ENCODE measurements at places on chromosomes 2 and 18. TPM values are rescaled to one million over a fixed set of nuclear protein-coding genes. Genes with fewer than 3 reads are reported as not detected.

Gene ADCYAP1
- total RNA-seq, result 2.6 TPM

Gene CD207
- total RNA-seq, result not detected

Gene XRCC5
- 89.9 TPM for total RNA-seq

Gene CAPG
- 43.4 TPM for total RNA-seq

Gene UPP2
- not detected for total RNA-seq

Gene CFAP221
- 1.1 TPM for total RNA-seq

Gene COLEC12
- total RNA-seq, result 15.3 TPM

Gene SF3B1
- total RNA-seq, result 103 TPM

Gene NDC80
- total RNA-seq, result not detected

DNA sequence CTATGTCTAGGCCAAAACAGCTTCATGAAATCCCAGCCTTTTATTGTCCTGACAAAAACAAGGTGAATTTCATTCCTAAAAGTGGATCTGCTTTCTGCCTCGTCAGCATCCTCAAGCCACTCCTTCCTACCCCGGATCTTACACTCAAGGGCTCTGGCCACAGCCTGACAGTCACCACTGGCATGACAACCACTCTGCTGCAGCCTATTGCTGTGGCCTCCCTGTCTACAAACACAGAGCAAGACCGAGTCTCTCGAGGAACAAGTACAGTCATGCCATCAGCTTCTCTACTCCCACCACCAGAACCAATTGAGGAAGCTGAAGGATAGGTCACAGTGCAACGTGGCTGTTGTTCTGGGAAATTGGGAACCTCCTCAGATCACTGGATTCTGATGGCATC is 106.1 kb downstream of the ICA1L start:
- no peaks in the 10 kb centered on the region for H3K27me3 ChIP-seq
- no peak overlapping the region for H3K27ac ChIP-seq

GRCh38 chr2:33616873-33617272 is 17.8 kb upstream of the FAM98A start:
- H3K4me1 ChIP-seq, result peaks cover 5% of the 10 kb centered on the region
- no peaks in the 10 kb centered on the region for H3K27me3 ChIP-seq
- no peak overlapping the region for H3K4me3 ChIP-seq
- DNase-seq, result no peak

GRCh38 chr2:112706170-112706664 is 14.6 kb upstream of the NT5DC4 start:
- no peaks in the 10 kb centered on the region for H3K4me1 ChIP-seq
- no peak overlapping the region for H3K27ac ChIP-seq
- H3K4me3 ChIP-seq, result no peak overlapping the region
- DNase-seq, result peak; percentile 21
- H3K36me3 ChIP-seq, result no peaks in the 10 kb centered on the region

- no peak overlapping the region for H3K27ac ChIP-seq
- no peaks in the 10 kb centered on the region for H3K36me3 ChIP-seq
- H3K4me3 ChIP-seq, result no peak overlapping the region
- H3K27me3 ChIP-seq, result no peaks in the 10 kb centered on the region
- no peaks in the 10 kb centered on the region for H3K4me1 ChIP-seq
Measured at GRCh38 chr18:45745817-45746461, 22.0 kb downstream of the SLC14A1 start.

GRCh38 chr2:74199275-74199701 is 873 bp downstream of the MTHFD2 start:
- H3K4me1 ChIP-seq, result peaks cover 14% of the 10 kb centered on the region
- H3K36me3 ChIP-seq, result no peaks in the 10 kb centered on the region
- peak overlapping the region; percentile 83 for H3K4me3 ChIP-seq
- no peak for DNase-seq
- H3K27me3 ChIP-seq, result no peaks in the 10 kb centered on the region
- peak overlapping the region; percentile 92 for H3K27ac ChIP-seq

DNA sequence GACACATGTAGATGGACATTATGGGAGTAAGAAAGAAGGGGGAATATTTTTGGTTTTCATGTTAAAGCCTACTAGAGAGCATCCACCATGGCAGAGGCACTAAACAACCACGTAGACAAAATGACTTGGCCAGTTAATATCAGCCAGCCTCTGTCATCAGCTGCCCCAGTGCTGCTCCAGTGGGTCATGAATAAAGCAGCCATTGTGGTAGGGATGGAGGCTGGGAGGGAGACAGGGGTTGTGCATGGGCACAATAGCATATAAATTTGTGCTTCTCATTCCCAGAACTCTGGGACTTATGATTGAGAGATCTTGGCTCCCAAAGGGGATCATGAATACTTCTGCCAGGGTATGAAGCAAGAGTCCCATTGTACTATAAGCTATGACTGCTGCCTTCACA is 31.1 kb upstream of the CXCR4 start:
- no peak overlapping the region for H3K27ac ChIP-seq
- no peaks in the 10 kb centered on the region for H3K4me1 ChIP-seq
- no peaks in the 10 kb centered on the region for H3K36me3 ChIP-seq
- no peak overlapping the region for H3K4me3 ChIP-seq
- no peaks in the 10 kb centered on the region for H3K27me3 ChIP-seq

GRCh38 chr18:37391698-37392548 is 173.7 kb downstream of the CELF4 start:
- H3K36me3 ChIP-seq, result no peaks in the 10 kb centered on the region
- H3K4me1 ChIP-seq, result peaks cover 14% of the 10 kb centered on the region
- H3K27ac ChIP-seq, result no peak overlapping the region
- no peaks in the 10 kb centered on the region for H3K27me3 ChIP-seq
- no peak overlapping the region for H3K4me3 ChIP-seq

DNA sequence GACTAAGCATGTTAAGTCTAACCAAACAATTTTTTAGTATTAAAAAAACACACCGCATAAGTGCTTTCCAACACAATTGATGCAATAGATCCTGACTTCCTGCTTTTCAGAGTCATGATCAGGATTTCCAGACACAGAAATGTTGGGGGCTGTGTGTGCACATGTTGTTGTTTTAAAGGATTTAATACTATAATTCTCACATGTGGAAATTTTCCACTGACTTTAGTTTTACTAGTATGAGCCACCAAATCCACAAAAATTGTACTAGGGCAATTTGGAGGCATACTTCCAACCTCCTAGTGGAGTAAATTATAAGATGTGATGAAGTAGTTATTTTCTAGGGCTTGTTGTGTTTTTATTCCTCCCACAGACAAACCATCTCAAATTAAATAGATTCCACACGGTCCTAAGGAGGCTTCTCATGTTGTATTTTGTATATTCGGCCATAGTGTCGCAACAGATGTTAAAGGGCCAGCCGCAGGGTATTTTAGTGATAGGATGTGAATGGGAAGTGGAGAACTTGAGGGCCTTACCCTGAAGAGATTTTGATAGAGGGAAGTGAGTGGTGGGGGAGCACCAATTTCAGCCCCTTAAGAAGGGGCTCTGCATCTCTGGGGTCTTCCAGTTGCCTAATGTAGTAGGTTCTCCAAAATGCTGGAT is 108.9 kb upstream of the KLF7 start:
- no peaks in the 10 kb centered on the region for H3K4me1 ChIP-seq
- no peak overlapping the region for H3K4me3 ChIP-seq
- H3K36me3 ChIP-seq, result no peaks in the 10 kb centered on the region
- no peak overlapping the region for H3K27ac ChIP-seq
- H3K27me3 ChIP-seq, result no peaks in the 10 kb centered on the region

DNA sequence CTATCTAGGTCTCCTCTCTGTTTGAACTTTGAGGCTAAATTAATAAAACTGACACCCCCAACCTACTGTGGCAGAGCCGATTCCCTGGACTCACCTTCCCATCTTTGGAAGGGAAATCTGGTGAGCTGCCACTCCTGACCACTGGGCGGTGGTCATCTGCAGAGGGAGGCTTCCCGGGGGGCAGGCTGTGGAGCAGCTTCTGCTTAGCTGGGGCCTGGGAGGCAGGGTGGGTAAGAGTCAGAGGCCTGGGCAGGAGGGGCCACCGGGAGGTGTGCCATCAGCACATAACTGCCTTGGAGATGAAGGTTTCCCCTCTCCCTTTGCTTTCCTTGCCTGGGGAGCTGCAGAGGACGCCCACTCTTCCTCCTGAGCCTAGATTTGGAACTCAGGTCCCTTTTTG is 2.3 kb upstream of the NPPC start:
- no peaks in the 10 kb centered on the region for H3K36me3 ChIP-seq
- no peak overlapping the region for H3K4me3 ChIP-seq
- DNase-seq, result peak; percentile 32
- peaks cover 8% of the 10 kb centered on the region for H3K27me3 ChIP-seq
- peaks cover 29% of the 10 kb centered on the region for H3K4me1 ChIP-seq

DNA sequence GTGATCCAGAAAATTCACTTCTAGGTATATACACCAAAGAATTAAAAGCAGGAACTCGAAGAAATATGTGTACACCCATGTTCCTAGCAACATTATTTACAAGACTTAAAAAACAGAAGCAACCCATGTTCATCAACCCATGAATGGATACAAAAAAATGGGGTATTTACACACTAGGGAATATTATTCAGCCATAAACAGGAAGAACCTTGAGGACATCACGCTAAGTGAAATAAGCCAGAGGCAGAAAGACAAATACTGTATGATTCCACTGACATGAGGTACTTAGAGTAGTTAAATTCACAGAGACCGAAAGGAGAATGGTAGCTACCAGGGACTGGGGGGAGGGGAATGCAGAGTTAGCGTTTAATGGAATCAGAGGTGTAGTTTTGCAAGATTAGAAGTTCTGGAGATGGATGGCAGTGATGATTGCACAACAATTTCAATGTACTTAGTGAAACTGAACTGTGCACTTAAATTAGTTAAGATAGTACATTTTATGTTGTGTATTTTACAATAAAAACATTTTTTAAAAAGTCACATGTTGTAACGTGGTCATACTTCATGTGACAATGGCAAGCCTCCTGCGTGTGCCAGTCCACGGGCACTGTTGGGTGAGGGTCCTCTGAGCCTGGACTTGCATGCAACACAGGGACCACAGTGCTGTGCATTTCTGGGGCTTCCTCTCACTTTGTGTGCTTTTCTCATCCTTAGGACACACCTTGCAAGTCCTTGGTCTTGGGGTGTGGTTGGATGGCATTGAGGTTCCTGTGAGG is 206.1 kb upstream of the HDAC4 start:
- H3K4me1 ChIP-seq, result no peaks in the 10 kb centered on the region
- H3K27ac ChIP-seq, result no peak overlapping the region
- peak; percentile 38 for DNase-seq

DNA sequence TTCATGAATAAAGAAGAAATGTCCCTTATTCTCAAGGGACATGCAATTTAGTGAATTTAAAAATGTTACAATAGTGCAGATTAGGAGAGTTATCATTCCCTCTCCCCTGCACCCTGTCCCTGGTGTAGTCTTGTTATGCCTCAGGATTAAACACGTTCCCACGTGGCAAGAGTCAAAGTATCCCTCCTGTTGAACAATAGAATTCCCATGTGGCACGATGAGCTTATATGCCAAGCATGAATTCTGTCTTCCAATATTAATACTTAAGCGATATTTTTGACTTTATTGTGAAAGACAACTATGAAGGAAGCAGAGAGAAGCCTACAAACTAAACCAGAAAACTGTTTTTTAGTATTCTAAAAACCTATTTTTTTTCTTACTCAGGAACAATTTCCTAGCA is 36.7 kb upstream of the SPAG16 start:
- H3K27ac ChIP-seq, result no peak overlapping the region
- H3K27me3 ChIP-seq, result no peaks in the 10 kb centered on the region
- no peaks in the 10 kb centered on the region for H3K4me1 ChIP-seq
- H3K4me3 ChIP-seq, result no peak overlapping the region
- H3K36me3 ChIP-seq, result no peaks in the 10 kb centered on the region
- no peak for DNase-seq

- no peaks in the 10 kb centered on the region for H3K27me3 ChIP-seq
- DNase-seq, result no peak
- no peaks in the 10 kb centered on the region for H3K4me1 ChIP-seq
- H3K4me3 ChIP-seq, result no peak overlapping the region
- no peaks in the 10 kb centered on the region for H3K36me3 ChIP-seq
Measured at GRCh38 chr18:12628706-12629702, 28.9 kb downstream of the SPIRE1 start.

- no peak for DNase-seq
- no peak overlapping the region for H3K27ac ChIP-seq
- H3K4me1 ChIP-seq, result no peaks in the 10 kb centered on the region
- H3K27me3 ChIP-seq, result no peaks in the 10 kb centered on the region
Measured at GRCh38 chr2:205369813-205370212, 312.5 kb upstream of the NRP2 start.

- no peak overlapping the region for H3K4me3 ChIP-seq
- H3K4me1 ChIP-seq, result no peaks in the 10 kb centered on the region
- no peaks in the 10 kb centered on the region for H3K27me3 ChIP-seq
- H3K27ac ChIP-seq, result no peak overlapping the region
- no peaks in the 10 kb centered on the region for H3K36me3 ChIP-seq
Measured at GRCh38 chr2:120902592-120902991, 166.9 kb downstream of the GLI2 start.

Data from right atrium auricular region (tissue), 2 donors.